ENCODE measurements at places on chromosomes 7 and 10.

DNA sequence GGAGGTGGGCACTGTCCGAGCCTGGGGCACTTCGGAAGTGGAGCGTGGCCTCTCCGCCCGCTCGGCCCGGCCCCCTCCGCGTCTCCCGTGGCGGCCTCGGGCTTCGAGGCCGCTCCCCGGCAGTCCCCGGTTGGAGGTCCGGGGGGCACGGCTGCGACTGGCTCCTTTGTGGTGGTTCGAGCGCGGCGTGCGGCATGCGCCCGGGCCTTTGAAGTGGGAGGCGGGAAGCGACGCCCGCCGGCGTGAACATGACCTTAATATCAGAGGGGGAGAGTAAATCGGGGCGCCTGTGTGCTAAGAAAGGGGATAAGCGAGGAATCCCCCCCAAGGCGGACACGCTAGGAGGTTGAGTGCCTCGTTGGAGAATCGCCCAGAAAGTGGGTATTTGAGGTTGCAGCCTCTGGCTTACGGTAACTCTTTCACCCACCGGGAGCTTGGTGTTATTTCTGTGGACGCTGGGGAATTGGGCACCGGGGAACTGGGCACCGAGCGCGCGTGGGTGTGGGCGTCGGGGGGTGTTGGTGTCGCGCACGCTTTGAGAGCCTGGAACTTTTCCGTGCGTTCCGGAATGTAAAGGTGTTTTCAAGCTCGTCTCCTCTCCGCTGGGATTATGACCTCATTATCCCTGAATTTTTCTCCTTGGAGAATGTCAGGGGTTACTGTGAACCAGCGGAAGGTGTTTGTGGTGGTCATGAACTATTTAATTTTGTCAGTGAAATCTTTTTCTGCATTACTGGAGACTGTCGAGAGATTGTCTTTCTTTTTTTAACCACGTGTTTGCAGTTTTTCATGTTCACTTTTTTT is 660 bp downstream of the SUV39H2 start:
- peak; percentile 68 for DNase-seq

- no peak for DNase-seq
Observed at GRCh38 chr7:133887459-133887858, 239.7 kb upstream of the LRGUK start.

GRCh38 chr10:97018251-97019212 is 167.2 kb downstream of the SLIT1 start:
- DNase-seq: no peak

DNA sequence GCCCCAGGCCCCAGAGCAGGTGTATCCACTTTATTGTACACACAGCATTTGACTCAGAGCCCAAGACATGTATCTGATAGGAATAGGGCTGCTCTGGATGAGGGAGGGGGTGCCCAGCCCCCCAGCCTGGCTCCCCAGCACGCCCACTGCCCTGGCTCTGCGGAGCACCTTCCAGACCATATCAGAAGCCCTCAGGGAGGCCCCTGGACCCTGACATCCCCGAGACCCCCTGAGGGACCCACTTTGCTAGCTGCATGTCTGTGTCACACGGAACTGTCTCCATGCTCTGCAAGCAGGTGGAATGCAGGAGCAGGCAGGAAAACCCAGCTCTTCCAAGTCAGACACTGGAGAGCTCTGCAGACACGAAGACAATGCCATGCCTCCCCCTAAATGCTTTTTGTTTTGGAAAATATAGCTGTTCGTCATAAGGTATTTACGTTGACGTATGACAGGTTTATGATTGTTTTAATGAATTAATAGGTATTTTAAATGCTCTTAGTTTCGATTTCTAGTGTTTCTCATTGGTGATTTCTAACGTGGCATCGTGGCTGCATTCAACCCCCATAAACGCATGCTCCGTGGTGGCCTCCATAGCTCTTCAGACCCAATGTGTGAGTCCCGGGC is 92.8 kb upstream of the INSIG1 start:
- DNase-seq: peak; percentile 49

GRCh38 chr10:59234194-59234593 is 57.8 kb downstream of the PHYHIPL start:
- no peak for DNase-seq

DNA sequence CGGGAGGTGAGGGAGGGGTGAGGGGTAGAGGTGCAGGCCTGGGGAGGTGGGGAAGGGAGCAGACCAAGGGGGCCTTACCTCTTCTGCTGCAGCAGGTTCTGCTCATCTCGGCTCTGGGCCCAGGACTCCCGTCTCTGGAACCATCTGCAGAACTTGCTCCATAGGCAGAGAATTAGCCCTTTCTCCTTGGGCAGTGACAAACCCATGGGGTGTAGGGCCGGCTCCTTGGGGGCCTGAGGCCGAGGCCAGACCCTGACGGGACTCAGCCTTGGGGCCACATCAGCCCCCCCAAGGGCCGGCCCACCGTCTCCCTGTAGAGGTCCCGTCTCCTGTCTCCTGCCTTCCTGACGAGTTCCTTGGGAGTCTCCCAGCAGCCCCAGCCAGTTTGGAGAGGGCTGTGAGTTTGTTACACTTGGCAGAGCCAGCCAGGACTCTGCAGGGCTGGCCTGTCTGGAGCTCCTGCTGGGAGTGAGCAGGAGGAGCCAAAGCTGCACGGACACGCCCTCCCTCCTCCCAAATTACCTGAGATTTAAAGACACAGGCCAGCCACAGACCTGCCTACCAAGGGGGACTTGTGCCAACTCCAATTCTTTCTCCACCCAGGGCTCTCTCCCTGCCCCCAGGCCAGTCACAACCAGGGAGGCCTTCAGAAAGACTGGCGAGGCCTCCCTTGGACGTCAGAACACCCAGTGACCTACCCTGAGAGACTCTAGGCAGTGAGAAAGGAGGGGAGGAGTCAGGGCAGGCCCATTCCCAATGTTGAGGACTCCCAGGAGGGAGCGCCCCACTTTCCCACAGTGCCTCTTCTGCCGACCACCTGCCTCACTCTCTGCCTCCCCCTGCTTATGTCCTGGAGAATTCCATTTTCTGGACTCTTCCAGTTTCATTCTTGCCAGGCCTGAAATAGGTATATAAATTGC is at the start of gene TRPV6:
TRPV6 (minus strand) TSS at position 435 of the 920 bp plus-strand sequence.
- DNase-seq: peak; percentile 57

DNA sequence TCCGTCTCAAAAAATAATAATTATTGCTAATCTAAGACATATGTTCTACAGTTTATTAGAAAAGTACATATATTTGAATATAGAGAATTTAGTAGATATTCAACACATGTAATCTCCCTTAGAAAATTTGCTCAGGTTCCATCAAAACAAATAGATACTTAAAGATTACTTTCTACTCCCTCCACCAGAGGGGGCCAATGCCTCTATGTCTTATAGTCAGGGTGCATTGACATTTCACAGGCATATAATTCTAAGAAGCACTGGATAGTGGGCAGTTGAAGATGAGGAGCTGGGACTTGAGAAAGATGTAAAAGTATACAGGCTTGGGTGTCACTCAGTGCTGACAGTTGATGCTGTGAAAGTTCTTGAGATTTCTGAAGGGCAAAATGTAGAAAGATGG is 301.6 kb upstream of the HPS1 start:
- DNase-seq: no peak

DNA sequence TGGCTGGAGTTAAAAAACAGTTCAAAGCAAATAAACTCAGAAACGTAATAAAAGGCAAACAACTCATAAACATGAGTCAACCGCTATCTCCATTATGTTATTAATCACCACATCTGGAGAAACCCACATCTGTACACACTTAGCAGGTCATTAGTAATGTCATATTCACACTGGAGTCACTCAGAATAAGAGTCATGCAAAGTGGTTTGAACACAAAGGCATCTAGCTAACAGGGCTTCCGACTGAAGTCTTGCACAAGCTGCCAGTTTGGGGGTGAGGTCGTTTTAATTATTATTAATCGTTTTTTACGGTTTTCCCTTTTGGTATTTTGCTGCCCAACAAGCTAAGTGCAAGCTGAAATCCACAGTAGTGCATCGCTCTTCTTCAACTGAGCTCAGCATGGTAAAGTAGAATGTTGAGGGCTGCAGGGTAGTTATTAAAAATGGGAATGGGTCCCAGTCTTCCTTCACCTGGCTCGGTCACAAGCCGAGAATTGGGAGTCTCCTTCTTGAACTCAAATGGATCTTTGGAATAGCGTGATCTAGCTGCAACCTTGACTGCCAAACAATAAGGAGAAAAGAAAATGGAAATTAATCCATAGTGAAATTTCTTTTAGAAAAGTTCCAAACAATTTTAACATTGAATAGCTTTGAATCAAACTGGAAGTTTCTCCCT is 663.5 kb downstream of the KCNMA1 start:
- DNase-seq: no peak

GRCh38 chr10:87974130-87974529 is 110.7 kb downstream of the PTEN start:
- DNase-seq: no peak

- DNase-seq: no peak
Observed at GRCh38 chr7:137886746-137887145, 40.0 kb upstream of the DGKI start.

DNA sequence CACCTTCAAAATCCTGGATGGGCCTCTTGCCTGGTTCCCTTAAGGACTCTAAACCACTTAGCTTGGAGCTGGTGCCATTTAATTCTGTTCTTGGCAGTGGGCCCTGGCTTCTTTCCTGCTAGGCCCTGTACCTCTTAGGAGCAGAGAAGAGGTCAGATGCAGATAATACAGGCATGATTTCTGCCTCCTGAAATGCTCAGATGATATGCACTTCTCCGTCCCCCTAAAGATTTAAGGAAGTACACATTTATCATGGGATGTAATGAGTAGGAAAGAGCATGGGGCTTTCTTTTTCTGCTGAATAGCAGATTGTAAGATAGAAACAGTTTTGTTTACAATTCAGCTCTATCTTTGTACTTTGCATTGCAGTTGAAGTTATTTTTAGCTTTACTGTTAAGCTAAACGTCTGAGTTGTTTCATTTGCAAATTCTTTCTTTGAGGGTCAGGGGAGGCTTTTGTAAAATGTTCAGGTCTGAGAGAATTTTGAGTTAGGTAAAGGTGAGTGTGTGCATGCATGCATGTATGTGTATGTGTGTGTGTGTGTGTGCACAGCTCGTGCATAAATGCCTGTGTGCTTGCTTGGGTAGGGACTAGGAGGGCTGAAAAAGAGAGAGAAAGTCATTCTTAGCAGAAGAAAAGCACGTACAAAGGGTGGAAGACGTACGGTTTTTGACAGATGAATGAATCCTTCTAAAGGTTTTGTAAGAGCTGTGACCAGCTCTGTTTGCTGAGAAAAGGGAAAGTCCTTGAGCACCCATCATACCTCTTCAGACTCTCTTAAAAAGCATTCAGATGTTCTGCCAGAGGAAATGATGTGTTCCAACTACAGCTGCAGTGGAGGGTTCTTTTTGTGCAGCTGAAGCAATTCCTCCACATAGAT is 364.2 kb downstream of the AUTS2 start:
- DNase-seq: no peak

DNA sequence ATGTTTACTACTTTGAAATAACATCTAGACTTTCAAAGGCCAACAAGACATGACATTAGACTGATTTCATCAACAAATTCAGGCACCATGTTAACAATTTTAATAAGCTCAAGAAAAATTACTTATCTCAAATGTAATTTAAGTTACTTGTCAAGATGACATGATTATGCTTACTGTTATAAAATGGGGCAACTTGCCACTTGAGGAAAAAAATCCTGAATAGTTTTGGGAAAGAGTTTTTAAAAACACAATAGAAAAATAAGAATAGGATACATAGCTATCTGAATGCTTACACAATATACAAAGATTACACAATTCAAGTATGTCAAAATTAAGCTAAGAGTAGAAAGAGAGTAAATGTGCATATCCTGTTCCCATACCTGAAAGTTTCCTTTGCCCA is 85.4 kb downstream of the RNF32 start:
- DNase-seq: no peak

- peak; percentile 64 for DNase-seq
Observed at GRCh38 chr7:157224627-157225026, 85.9 kb downstream of the UBE3C start.

DNA sequence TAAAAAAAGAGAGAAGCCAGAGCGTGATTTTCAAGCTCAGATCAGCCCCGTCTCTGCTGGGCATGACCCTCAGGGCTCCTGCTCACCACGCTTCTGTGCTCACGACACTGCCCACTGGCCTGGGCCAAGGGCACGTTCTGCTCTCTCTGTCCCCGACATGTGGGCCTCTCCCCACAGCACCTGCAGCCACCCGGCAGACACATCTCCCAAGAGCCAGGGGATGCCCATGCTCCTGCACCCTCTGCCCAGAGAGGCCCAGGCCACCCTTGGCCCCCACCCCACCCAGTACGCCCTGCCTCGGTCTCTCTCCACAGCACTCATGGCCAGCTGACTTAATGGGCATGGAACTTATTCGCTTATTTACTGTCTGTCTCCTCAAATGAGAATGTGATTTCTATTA is 175.4 kb upstream of the RNF32 start:
- DNase-seq: no peak

GRCh38 chr7:159031135-159031701 is 113.4 kb downstream of the VIPR2 start:
- DNase-seq: peak; percentile 95

DNA sequence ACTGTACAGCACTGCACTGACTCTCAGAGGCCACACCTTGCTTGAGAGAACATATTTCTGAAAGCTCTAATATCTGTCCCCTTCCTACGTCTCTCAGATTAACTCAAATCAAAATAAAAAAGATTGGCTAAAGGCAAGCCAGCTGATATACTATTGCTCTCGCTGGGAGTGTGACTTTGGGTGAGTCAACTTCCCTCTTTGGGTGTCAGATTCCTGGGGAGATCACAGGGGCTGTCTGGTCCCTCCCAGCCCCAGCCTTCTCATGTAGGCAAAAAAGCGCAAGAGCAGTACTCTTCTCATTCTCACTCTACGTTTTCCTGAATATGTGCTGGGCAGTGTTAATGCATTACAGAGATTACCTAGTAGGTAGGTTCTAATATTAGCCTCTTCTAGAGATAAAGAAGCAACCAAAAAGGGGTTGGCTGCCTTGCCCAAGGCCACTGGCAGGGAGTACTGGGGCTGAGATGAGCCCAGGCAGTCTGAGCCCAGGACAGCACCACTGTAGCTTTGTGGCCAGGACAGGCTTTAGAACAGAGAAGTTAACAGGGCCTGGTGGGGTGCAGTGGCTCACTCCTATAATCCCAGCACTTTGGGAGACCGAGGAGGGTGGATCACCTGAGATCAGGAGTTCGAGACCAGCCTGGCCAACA is 9.1 kb upstream of the DENND2A start:
- DNase-seq: no peak

DNA sequence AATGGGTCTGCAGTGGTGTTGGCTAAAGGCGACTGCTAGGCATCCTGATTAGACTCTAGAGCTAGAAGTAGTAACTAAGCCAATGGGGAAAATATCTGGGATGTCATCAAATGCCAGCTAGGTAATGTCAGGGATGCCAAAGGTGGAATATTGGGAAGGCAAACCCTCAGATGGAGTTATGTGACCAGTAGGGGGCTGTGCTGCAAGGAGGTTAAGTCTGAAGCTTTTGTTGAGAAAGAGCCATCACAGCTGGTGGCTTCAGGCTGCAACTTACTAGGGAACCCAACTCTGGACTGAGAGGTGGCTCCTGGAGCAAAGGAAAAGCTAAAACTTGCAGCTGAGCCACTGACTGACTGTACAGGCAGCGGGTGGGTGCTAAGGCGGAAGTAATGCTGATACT is 576.9 kb upstream of the GHITM start:
- DNase-seq: no peak

Data from kidney (tissue), 22 donors.